ENCODE measurements at places on chromosomes 6 and 20.

GRCh38 chr6:140070846-140071473 lies 696.5 kb upstream of the CITED2 start:
- peak; percentile 98 for DNase-seq

- peak; percentile 18 for DNase-seq
Observed at GRCh38 chr20:46784436-46785127, 75.1 kb downstream of the SLC2A10 start.

GRCh38 chr20:53713328-53714056 lies 119.9 kb upstream of the ZNF217 start:
- DNase-seq: no peak

GRCh38 chr6:100803264-100804045 lies 77.7 kb downstream of the ASCC3 start:
- no peak for DNase-seq

DNA sequence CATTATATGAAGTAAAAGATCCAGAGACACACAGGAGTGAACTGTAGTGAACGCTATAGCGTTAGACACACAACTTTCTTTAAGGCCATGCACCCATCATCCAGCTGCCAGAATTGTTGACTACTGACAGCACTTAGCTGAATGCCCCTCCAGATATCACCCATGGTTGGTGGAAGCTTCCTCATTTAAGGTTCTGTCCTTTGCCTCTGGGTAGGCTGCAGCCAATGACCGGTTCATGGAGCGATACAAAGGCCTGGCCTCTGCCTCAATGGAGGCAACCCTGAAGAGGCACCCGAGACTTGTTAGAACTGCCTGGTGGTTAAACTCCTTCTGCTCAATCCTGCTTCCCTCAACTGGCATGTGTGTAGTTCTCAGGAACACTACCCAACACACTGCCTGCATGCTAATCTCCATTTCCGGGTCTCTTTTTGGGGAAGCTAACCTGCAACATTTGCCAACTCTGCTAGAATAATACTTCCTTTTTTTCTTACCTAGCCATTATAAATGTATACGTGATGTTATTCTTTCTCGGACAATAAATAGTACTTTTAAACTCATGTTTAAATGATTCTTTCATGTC lies 49.8 kb upstream of the THEMIS start:
- no peak for DNase-seq

GRCh38 chr6:127907960-127908640 lies 7.2 kb upstream of the THEMIS start:
- no peak for DNase-seq

DNA sequence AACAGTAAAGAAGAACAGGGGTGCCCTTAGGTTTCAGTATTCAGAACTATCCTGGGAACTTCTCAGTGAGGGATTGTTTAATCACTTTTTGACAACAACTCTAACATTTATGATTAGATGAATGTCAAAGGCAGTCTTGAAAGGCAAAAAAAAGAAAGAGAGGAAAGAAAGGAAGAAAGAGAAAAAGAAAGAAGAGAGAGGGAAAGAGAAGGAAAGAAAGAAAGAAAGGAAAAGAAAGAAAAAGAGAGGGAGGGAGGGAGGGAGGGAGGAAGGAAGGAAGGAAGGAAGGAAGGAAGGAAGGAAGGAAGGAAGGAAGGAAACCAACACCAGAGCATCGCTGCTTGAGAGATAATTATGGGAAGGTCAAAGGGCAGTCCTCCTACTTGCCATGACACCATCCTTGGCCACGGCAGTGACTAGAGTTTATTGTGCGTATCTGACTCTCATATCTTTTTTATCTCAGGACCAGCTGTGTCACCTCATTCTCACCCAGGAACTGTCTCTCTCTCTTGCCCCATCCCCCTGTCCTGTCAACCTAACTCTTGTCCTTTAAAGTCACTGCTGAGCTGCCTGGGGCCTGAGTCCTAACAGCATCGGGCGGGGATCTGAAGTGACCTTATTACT lies 96.8 kb upstream of the ATXN1 start:
- no peak for DNase-seq

Data from HFFc6 (cell line).